ENCODE measurements at places on chromosomes 2 and 18.

GRCh38 chr2:159971365-159972152, 90.9 kb downstream of the PLA2R1 start:
- DNase-seq = no peak

- DNase-seq = no peak
Observed at GRCh38 chr2:44753552-44754285, 187.8 kb upstream of the SIX3 start.

- no peak for DNase-seq
Observed at GRCh38 chr2:217418090-217418489, 558.2 kb upstream of the TNP1 start.

GRCh38 chr2:120441744-120442471, 96.0 kb downstream of the INHBB start:
- peak; percentile 73 for DNase-seq

DNA sequence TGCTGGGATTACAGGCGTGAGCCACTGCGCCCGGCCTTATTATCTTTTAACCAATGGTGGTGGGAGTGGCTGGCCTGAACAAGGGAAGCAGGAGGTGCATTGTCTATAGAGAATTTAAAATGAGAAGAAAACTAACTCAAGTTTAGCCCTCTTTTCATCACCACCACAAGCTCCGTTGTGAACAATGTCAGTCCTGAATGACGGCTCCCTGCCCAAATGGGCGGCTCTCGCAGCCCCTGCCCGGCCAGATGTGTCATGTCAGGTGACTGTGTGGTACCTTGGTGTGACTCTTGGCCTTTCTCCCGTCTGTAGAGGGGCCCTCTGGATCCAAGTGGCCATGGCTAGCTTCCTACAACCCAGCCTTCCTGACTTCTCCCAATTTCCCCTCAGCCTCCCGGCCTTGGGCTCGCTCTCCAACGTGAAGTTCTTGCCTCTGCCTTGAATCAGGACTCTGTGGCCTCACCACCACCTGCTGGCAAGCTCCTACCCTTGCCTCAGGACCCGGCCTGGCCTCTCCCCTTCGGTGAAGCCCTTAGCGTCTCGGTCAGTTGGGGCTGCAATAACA, 67.6 kb downstream of the LONRF2 start:
- DNase-seq = no peak

- no peak for DNase-seq
Observed at GRCh38 chr2:233489666-233490065, 76.9 kb downstream of the USP40 start.

- DNase-seq = no peak
Observed at GRCh38 chr2:215796140-215796855, 217.1 kb downstream of the MREG start.

DNA sequence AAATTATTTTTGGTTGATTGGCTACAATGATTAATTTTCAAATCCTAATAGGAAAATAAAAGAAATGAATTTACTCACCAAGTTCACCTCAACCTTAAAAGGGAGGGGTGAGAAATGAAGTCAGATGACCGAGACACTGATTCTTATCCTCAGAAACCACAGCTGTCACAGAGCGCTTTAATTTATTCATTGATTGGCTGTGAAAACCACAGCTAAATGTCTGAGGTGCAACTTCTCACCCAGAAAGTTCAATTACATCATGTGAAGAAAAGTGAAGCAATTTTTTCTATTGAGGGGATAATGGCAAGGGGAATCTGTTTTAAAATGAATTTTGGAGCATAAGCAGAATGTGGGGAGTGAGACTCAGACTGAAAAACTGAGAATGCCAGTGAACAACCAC, 128.4 kb downstream of the RNF152 start:
- DNase-seq = no peak

DNA sequence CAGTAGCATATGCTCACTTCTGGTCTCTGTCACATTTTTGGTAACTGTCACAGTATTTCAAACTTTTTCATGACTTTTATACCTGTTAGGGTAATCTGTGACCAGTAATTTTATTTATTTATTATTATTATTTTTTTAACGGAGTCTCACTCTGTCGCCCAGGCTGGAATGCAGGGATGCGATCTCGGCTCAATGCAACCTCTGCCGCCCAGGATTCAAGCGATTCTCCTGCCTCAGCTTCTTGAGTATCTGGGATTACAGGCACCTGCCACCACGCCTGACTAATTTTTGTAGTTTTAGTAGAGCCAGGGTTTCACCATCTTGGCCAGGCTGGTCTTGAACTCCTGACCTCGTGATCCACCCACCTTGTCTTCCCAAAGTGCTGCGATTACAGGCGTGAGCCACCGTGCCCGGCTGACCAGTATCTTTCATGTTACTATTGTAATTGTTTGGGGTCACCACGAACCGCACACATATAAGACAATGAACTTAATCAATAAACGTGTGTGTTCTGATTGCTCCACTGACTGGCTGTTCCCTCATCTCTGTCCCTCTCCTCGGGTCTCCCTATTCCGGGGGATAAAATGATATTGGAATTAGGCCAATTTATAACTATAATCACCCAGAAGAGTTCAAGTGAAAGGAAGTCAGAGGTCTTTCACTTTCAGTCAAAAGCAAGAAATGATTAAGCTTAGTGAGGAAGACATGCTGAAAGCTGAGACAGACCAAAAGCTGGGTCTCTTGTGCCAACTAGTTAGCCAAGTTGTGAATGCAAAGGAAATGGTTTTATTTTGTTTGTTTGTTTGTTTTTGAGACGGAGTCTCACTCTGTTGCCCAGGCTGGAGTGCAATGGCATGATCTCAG, 22.9 kb downstream of the TGIF1 start:
- DNase-seq = no peak

DNA sequence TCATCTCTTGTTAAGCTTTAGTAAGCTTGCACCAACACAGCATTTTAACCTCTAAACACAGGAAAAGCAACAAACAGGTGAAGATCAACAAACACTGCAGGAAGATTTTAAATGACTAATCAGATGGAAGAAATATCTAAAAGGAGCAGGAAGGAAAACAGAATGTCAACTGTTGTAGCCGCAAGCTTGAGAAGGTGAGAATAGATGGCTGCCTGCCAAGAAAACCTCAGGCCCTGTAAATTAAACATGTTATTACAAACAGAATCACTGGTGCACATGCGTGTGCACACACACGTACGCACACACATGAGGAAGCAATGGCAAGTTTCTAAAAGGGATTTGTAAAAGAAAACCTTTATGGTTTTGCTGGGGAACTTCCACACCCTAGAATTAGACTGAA, 257.8 kb upstream of the GALNT5 start:
- no peak for DNase-seq

GRCh38 chr2:169275696-169276444, 86.5 kb downstream of the LRP2 start:
- DNase-seq = no peak

DNA sequence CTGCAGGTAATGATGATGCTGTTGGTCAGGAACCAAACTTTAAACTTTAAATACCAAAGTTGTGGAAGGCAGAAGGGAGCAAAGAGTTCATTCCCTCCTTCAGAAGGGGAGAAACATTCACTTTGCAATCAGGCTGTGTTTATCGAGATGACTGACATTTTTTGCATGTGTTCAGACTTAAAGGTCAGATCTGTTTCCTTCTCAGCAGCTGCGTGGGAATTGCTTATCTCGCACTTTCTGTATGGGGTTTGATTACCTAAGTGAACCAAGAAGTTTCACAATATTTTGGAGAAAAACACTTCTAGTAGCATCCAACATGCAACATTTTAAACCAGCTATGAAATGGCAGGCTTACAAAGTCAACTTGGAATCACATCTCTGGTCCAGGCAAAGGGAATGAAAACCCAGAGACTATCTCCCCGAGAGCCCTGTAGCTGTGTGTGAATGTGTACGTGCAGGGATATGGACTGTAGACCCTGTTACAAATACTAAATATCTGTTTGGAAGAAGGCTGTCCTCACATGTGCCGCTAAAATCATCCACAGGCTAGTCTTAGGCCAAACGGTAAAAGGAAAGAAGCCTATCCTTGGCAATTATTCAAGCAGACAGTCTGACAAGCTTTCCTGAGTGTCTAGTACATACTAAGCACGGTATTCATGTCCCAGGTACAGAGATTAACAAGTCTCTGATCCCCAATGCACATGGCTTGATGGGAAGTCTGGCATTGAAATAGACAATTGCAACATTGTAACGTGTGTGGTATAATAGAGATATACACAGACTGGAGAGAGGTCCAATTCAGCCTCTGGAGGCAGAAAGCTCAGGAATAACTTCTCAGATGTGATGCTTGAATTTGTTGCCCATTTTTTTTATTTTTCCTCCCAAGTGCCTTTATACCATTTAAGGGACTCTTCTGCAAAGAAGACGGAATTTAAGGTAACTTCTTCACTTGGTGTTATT, 483.1 kb downstream of the DPP10 start:
- no peak for DNase-seq

Measured in anterior cingulate cortex (tissue), 58 donors.